ENCODE measurements at places on chromosomes 7 and 10.
A peak's percentile ranks its signal among the peaks of the same experiment; 100 is the strongest.

- no peak for DNase-seq
Observed at GRCh38 chr7:134293002-134293740, 23.6 kb downstream of the SLC35B4 start.

DNA sequence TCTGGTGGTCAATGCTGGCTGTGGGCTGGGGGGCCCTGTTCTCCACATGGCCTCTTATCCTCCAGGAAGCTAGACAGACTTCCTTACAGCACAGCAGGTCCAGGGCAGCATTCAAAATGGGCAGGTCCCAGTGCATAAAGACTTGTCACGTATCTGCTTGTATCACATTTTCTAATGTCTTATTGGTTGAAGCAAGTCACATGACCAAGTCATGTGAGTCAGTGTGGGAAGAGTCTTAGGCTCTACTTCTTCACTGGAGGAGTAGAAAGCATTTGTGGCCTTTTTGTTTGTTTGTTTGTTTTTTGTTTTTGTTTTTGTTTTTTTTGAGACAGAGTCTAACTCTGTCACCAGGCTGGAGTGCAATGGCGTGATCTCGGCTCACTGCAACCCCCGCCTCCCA, 104.7 kb downstream of the COL13A1 start:
- DNase-seq: no peak

- DNase-seq: no peak
Observed at GRCh38 chr10:63452524-63452923, 13.3 kb downstream of the JMJD1C start.

DNA sequence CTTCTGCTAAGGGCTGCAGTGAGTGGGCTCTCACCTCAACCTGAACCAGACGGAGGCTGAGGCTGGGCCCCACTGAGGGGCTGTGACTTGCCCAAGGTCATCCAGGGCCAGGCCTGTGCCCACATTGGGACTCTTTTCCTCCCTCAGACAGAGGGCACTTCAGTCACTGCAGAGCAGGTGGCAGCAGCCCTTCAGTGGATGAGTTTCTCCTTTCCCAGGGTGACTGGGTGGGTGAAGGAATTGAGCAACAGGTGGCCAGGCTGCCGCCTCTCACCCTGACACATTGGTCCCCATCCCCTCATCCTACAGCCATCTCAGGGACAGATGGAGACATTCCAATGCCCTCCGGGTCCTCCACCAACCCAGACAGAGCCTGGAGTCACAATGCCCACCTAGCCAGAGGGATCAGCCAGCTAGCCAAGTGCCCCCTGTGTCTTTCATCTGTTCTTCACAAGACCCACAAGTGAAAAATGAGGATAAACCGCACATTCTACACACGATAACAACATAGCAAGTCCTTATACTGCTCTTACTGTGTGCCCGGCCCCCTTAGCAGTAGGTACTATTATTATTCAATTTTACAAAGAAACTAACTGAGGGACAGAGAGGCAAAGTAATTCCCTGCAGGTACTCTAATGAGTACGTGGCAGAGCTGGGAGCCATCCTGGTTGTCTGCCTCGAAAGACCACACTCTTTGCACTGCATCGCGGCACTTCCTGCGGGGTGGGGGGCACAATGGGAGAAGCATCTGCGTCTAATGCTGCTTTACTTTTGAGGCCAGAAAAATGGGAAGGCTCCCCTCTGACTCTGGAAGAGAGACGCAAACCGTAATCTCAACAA, 1.7 kb upstream of the SLC18A3 start:
- DNase-seq: peak; percentile 54

DNA sequence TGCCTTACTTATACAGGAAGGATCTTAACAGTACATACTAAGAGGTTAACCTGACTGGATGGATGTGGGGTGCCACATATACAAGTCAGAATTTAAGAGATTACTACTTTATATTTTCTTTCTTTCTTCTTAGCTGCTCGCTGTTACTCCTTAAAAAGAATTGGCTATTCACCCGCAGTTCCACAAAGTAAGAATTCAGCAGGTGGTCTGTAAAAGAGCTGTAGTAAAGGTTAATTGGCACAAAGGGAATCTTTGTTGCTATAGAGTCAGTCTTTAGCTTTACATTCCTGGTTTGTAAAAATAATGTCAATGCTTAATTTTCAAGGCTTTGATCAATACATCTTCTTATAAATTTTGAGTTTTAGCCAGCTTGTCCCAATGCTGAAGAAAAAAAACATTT, 43.2 kb downstream of the RALA start:
- DNase-seq: no peak

- DNase-seq: no peak
Observed at GRCh38 chr7:77157446-77157845, 35.0 kb downstream of the CCDC146 start.

DNA sequence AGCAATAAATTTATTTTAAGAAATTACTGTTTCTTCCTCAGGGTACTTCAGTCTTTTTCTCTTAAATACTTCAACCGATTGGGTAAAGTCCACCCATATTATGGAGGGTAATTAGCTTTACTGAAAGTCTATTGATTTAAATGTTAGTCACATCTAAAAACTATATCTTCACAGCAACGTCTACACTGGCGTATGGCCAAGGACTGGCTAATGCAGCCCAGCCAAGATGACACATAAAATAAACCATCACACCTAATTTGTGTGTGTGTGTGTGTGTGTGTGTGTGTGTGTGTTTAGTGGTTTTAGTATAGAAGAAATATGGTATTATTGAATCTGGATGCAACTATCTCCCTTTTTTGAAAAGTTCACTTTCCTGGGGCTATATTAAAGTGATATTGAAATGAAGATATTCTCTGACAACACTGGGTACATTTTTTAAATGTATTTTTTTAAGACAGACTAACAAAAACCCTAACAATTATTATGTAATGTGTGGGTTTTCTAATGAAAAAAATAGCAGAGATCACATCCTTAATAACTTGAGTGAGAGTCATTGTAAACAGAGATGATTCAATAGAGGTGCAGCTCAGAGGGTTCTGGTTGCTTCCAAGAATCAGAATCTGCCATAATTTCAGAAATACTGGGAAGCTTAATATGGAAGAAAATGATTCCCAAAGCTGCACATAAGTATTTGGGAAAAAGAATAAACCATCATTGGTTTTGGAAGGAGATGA, 584.2 kb upstream of the MBL2 start:
- no peak for DNase-seq

GRCh38 chr7:69882269-69882668, 284.0 kb downstream of the AUTS2 start:
- DNase-seq: no peak

DNA sequence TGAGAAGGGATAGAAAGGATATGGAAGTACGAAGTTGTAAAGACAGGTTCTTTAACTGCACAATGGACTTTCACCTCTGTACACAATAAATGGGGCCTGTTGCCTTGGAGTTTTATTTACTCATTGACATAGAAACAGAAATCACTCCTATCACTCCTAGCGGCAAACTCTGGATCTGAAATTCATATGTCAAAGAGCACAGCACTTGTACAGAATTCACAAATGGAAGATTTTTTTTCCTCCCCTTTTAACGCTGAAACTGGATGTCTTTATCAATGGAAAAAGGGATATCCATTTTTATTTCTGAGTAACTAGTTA, 18.2 kb downstream of the NT5C3A start:
- no peak for DNase-seq

DNA sequence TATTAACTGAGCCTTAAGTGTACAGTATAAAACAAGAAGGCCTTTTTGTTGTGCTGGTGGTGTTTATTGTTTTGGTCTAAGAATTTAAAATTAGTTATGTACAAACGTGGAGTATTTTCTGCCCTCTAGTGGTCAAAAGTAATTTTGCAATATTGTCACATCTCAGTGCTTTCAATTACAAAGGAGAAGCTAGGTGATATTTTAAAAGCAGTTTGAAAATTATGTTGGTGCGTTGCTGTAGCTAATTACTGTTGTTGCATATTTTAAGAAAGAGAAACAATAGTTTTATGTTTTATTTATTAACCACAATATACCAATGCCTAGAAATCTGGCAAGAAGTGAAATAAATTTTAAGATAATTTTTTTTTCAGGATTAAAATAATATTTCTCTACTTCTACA, 11.4 kb downstream of the NPVF start:
- DNase-seq: peak; percentile 55

DNA sequence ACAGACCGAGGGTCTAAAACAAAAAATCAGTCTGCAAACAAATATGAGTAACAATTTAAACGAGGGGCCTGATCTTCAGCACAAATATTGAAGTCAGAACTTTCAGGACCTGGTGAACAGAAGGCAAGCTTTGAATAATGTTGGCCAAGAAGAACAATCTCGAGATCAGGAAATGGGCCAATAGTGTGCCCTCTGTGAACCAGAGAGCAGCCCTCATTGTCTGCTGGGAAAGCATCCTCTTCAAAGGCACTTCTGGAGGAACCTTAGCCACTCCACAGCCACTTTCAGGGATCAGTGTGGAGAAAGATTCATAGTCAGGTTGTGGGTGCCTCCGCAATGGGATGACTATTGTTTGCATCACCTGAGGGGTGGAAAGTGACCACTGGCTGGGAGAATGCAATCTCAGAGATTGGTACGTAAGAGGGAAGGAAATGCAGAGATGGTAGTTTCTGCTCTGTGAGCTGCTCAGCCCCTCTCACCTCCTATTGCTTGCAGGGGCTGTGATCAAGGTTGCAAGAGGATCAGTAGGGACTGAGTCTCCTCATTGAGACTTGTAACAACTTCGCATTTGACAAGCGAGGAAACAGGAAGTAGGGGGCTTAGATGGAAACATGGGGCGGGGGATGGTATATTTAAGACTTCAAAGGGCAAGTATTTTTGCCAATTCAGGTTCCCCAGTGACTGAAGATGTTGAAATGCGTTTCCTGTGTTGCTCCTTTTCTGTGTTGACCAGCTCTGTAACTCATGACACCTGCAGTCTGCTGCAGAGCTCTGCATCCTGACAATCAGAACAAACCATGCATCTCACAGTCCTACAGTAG, 28.4 kb upstream of the IFRD1 start:
- DNase-seq: no peak

DNA sequence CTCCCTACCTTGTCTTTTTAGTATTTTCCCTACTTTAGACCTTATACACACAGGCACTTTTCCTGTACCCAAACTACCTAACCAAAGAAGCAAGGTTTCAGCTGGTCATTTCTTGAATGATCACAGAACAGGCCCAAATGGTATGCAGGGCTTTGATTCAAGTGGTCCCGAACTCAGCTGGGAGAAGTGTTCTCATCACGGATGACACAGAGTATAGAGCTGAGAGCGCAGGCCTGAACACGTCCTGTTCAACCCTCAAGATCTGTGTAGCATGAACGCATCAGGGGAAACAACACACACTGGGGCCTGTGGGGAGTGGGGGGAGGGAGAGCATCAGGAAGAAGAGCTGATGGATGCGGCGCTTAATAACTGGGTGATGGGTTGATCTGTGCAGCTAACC, 318.2 kb downstream of the SFMBT2 start:
- no peak for DNase-seq

DNA sequence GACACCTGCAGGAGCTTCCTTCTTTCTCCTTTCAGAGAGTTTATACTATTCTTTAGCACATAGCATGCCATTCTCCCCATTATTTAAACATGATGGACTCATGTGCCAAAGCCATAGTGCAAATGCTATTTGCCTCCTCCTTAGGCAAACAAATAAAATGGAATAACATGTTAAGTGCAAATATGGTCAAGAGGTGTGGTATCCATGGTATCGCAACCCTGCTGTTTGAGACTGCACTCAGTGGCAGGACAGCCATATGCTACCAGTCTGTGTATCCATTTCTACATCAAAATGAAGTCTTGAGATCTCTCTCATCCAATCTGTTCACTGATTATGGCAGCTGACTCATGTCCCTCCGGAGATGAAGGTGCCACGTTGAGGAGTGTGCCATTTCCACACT, 22.8 kb downstream of the HEPACAM2 start:
- DNase-seq: peak; percentile 74

- DNase-seq: no peak
Observed at GRCh38 chr7:106486331-106486730, 174.6 kb downstream of the CCDC71L start.

DNA sequence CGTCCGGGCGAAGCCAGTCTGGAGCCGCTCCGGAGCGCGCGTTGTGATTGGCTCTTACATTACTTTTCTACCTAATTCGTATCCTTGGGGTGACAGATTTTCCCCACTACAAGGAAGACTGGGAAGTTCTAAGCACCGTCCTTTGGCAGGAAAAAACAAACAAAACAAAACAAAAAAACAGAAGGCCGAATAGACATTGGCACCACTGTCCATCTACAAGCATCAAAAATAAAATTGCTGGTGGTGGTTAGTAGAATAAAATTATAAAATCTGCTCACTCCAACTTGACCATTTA, 651 bp upstream of the SKAP2 start:
- DNase-seq: no peak

DNA sequence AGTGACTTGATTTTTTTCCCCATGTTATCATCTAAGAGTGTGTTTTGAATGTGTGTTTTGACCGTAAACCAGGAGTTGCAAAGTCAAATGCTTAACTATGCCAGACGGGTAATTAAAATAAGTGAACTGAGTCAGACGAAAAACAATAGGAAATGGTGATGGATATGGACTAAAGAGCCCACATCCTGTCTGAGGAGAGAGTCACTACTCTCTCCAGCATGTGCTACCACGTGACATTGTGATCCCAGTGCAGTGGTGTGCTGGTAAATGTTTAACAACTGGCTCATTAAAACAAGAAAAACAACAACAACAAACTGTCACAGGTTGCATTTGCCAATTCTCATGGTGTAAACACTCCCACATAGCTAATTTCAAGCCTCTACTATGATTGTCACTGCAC, 164.3 kb downstream of the SUGCT start:
- DNase-seq: no peak

GRCh38 chr7:108138911-108139310, 8.8 kb upstream of the LAMB4 start:
- DNase-seq: no peak

DNA sequence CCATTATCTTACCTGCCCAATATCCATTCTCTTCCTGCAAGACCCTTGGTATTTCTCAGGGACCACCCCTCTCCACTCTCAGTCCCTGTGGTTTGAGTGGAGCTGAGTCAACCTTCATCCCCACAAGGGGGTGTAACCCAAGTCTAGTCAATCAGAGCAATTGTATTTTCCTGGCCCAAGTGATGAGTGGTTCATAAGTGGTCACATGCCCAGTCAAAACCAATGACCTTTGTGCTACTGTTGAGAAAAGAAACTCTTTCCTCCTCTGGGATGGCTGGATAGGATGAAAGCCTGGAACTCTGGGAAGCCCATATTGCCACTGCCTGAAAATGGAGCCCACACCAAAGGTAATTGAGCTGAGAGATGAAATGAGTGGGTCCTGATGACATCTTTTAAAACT, 93.6 kb downstream of the SNX10 start:
- no peak for DNase-seq

DNA sequence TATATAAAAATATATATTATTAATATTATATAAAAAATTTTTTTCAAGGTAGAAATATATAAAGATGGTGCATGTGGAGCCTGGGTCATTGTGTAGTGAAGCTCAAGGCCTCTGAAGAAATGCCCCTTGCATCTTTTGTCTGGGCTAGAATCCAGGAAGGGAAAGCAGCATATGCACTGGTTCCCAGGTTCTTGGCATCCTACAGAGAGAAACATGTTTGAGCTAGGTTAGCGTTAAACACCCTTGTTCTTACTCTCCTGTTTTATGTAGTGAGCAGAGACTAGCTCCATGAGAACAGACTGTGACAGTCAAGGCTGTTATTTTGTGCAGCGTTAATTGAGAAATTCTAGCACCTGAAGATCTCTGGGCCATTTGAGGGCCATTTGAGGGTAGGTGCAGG, 116.1 kb downstream of the POM121L12 start:
- DNase-seq: no peak
